Uterine smooth muscle cell (primary cell): ENCODE measurements at places on chromosomes 3 and 15. TPM values are rescaled to one million over a fixed set of nuclear protein-coding genes. Genes with fewer than 3 reads are reported as not detected.

MYO5C gene
- under 0.01 and 0.22 TPM in 2 replicates for total RNA-seq

FBXO40 gene
- under 0.01 TPM in 1 of 2 replicates, not detected in the other for total RNA-seq

UBP1 gene
- 60.6 and 61.0 TPM in 2 replicates for total RNA-seq

GAP43 gene
- total RNA-seq, result 0.50 and 1.5 TPM in 2 replicates

GOLGA8H gene
- 0.12 and 0.33 TPM in 2 replicates for total RNA-seq

RARB gene
- total RNA-seq, result 26.4 and 44.8 TPM in 2 replicates

TICRR gene
- 3.2 and 8.7 TPM in 2 replicates for total RNA-seq

GOLGA6L6 gene
- not detected in 2 replicates for total RNA-seq

LOXL1 gene
- total RNA-seq, result 64.3 and 68.5 TPM in 2 replicates

WWTR1 gene
- total RNA-seq, result 24.1 and 24.5 TPM in 2 replicates

TERC gene
- 597 and 759 TPM in 2 replicates for total RNA-seq

SNX4 gene
- 33.4 and 37.6 TPM in 2 replicates for total RNA-seq

MYZAP gene
- total RNA-seq, result 1.2 and 1.6 TPM in 2 replicates

SAMMSON gene
- total RNA-seq, result 0.11 and 0.25 TPM in 2 replicates

ZNF660 gene
- total RNA-seq, result 0.55 and 1.7 TPM in 2 replicates

CPLX3 gene
- total RNA-seq, result not detected in 2 replicates

IQSEC1 gene
- total RNA-seq, result 16.9 and 19.0 TPM in 2 replicates

CACNA2D2 gene
- total RNA-seq, result under 0.01 TPM in 2 replicates

CHRD gene
- total RNA-seq, result 7.4 and 9.3 TPM in 2 replicates

COL6A6 gene
- under 0.01 and 0.11 TPM in 2 replicates for total RNA-seq

SPATA12 gene
- 0.11 TPM in 1 of 2 replicates, not detected in the other for total RNA-seq

CCR8 gene
- not detected in 2 replicates for total RNA-seq

DNAJC13 gene
- 103 and 107 TPM in 2 replicates for total RNA-seq

ATP8B4 gene
- total RNA-seq, result 2.1 and 9.9 TPM in 2 replicates

LSAMP gene
- 1.00 and 2.9 TPM in 2 replicates for total RNA-seq

ANO10 gene
- total RNA-seq, result 90.9 and 158 TPM in 2 replicates

PIGZ gene
- 2.1 and 3.9 TPM in 2 replicates for total RNA-seq

INKA1 gene
- 3.7 and 5.4 TPM in 2 replicates for total RNA-seq

PLXNA1 gene
- total RNA-seq, result 43.5 and 64.7 TPM in 2 replicates

HYAL1 gene
- total RNA-seq, result 0.50 and 0.66 TPM in 2 replicates

CCR1 gene
- 0.87 and 2.7 TPM in 2 replicates for total RNA-seq

P2RY1 gene
- 0.75 and 1.1 TPM in 2 replicates for total RNA-seq
